ENCODE measurements at places on chromosomes 2 and 18.

GRCh38 chr2:85761512-85761944 lies 7.7 kb downstream of the ATOH8 start:
- DNase-seq = no peak

DNA sequence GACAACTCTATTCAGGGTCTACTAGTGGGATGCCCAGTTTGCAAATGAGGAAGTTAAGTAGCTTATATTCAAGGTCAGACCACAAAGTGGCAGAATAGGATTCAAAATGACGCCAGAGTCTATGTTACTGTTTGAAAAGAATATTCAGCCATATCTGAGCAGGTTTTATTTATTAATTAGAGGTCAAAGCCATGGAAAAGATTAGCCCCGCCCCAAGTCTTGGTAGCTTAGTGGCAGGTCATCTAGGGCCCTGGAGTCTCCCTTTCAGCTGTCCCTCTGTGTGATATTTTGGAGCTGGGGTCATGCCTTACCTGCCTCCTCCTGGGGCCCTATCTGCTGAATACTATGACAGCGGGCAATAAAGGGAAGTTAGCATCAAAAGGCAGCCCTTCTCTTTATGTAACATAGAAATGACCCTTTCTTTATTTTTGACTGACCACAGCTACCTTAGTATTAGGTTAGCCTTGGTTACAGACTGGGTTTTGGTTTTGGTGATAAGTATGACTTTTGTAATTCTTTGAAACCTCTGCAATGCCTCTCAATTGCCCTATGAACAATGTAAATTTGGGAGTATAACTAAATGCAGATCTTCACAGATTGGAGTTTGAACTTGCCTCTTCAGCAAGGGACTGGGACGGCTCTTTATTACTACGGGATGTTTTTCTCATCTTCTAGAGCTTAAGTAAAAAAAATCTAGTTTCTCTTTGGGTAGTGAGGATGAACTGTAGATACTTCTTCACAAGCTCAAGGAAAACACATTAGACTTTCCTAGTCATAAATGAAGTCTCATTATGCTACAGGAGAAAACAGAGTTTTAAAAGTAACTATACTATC lies 153.0 kb upstream of the ITGA4 start:
- no peak for DNase-seq

DNA sequence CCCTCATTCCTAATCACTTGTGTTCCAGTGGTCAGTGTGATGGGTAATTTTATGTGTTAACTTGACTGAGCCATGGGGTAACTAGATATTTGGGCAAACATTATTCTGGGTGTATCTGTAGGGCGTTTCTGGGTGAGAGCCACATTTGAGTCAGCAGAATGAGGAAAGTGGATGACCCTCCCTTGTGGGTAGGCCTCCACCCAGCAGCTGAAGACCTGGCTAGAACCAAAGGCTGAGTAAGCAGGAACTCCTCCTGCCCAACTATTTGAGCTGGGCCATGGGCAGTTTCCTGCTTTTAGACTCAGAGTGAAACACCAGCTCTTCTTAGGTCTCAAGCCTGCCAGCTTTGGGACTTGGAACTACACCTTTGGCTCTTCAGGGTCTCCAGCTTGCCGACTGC lies 141.8 kb downstream of the ACKR3 start:
- DNase-seq = no peak

- no peak for DNase-seq
These were observed at the start of gene CYP1B1 for GRCh38 chr2:38075507-38076151. Gene CYP1B1, minus strand, starts transcription at chr2:38076151. Its CDS starts 763 bp downstream, at chr2:38075388.

- no peak for DNase-seq
These were observed 296.1 kb downstream of the OSR1 start for GRCh38 chr2:19062370-19062769.

DNA sequence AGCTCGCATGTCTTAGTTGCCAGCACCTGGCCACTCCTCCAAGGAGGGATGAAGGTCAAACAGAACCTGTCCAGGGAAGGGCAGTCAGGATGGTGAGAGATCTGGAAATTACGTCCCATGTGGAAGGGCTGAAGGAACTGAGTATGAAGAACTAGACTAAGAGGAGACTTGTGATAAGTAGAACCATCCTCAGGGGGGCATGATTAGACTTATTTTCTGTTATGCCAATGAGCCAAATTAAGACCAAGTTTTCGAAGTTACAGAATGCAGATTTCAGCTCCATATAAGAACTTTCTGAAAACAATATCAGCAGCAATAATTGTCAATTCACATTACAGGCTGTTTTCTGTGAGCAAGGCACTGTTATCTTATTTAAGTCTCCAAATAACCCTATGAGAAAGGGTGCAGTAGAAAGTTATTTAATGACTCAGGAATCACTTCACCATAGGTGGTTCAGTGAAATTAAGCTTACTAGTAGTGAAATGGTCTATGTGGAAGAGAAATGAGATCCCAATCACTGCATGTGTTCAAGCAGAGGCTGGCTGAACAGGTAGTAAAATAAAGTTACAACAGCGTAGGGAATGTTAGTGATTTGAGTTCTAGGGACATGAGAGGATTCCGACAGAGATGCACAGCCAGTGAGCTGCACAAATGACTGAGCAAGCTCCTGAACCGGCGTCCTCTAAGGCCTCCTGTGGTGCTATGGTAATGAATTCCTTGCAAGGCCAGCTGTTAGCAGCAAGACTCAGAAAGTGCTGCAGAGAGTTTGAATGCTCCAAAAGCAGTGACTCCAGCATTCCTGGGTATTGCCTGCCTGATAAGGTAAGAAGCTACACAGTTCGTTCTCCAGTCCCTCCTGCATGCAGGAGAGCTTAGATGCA lies 4.5 kb upstream of the DYM start:
- no peak for DNase-seq

DNA sequence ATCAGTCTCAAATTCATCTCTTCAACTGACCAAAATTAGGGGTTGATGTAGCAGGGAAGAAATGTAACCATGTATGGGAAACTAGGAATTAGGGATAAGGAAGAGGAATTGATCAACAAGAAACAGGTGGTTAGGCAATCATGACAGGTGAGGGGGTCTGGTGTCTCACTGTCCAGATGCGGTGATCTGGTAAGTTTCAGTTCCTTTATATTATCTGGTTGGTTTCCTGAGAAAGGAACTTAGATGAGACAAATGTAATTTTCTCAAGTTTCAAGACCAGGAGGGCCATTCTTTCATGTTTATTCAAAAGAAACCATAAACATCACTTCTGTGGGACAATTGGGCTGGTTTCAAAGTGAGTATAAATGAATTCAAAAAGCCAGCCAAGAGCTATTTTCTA lies 306.2 kb upstream of the KCNJ3 start:
- no peak for DNase-seq

GRCh38 chr2:208594642-208595385 lies 188.2 kb downstream of the PTH2R start:
- no peak for DNase-seq

GRCh38 chr2:179051250-179051649 lies 1.3 kb upstream of the CCDC141 start:
- DNase-seq = no peak

DNA sequence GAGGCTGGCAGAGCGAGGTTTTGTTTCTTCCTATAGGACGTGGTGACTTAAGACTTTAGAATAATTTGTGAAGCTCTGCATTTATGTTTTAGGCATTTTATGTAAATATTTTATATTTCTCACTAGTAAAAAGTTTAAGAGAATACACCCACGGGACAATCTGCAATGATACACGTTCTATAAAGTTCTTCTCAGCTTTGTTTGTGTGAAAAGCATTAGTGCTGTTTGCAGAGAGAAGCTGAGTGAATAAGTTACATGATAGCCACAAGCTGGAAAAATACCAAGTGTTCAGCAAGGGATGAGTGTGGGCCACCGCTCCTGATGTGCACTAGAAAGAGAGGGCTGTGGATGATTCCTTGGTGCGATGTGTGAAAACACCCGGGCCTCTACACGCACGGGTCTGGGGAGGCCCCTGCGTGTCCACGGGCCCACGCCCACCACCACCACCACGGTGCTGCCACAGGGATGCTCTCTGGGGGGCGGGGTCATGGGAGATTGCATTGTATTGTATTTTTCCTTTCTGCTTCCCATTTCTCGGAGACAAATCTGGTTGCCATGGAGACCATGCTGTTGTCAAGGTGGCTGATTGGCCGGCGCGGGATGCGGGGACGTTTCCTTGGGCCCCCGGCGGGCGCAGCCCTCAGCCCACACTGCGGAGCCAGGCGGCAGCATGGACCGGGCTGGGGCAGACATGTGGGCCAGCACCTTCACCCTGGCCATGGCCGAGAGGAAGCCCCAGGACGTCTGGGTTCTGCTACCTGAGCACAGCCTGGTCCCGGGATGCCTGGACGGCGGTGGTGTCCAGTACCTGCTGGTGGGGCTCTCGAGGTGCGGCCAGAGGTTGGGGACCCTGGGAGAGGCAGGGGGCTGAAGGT lies at the start of gene RTP5:
TSS of gene RTP5 (plus strand) at position 643 of the 875 bp plus-strand sequence. CDS start at position 671, 28 bp downstream.
- DNase-seq = no peak

DNA sequence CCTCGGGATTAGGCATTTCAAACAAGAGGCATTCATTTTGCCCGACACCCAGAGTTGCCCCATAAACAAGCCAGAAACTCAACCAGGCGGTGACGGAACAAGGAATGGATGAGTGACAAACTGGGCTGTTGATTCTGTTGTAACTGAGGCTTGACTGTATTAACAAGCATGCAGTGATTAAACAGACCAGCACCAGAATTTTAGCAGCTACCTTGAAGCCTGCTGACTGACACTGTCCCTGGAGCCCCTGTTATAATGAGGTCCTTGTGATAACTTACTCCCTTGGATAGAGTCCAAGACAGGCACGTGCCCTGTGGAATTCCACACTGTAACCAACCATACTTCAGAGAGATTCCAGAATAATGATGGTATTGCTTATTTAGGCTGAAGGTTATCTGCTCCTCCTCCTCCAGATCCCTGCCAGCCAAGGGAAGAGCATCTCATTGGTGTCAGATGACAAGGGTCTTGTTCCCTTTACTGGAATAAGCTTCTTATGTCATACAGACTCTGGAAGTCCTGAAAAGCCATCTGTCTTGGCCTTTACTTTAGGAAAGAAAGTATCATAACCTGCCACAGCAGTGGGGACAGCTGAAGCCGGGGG lies 97.1 kb upstream of the RMDN2 start:
- DNase-seq = no peak

DNA sequence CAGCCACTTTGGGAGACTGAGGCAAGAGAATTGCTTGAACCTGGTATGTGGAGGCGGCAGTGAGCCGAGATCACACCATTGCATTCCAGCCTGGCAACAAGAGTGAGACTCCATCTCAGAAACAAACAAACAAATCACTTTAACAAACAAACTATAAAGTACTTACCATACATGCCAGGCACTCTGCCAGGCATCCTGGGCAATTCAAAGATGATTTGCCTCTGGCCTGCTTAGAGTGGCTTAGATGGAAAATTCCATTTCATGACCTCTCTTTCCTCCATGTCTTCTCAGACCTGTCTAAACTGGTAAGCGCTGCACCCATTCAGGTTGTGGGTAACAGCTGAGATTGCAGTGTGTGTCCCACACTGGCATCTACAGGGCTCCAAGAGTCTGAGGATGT lies 273.2 kb downstream of the BCL2 start:
- no peak for DNase-seq

- no peak for DNase-seq
These were observed 94.8 kb downstream of the EML6 start for GRCh38 chr2:54818226-54818625.

DNA sequence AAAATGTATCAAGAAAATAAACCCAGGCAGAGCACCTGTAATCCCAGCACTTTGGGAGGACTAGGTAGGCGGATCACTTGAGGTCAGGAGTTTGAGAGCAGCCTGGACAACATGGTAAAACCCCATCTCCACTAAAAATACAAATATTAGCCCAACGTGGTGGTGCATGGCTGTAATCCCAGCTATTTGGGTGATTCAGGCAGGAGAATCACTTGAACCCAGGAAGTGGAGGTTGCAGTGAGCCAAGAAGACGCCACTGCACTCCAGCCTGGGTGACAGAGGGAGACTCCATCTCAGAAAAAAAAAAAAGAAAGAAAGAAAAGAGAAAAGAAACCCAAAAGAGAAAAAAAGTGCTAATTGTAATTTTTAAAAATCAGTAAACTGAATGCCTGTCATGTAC lies 41.4 kb downstream of the DDX18 start:
- DNase-seq = no peak

DNA sequence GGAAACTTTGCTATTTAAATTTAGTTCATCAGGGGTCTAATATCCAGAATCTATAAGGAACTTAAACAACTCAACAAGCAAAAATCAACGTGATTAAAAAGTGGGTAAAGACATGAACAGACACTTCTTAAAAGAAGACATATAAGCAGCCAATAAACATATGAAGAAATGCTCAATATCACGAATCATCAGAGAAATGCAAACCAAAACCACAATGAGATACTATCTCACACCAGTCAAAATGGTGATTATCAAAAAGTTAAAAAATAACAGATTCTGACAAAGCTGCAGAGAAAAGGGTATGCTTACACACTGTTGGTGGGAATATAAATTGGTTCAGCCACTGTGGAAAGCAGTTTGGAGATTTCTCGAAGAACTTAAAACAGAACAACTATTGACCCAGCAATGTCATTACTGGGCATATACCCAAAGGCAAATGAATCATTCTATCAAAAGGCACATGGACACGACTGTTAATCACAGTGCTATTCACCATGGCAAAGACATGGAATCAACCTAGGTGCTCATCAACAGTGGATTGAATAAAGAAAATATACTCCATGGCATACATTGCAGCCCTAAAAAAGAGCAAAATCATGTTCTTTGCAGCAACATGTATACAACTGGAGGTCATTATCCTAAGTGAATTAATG lies 189.9 kb downstream of the SLC4A10 start:
- no peak for DNase-seq

DNA sequence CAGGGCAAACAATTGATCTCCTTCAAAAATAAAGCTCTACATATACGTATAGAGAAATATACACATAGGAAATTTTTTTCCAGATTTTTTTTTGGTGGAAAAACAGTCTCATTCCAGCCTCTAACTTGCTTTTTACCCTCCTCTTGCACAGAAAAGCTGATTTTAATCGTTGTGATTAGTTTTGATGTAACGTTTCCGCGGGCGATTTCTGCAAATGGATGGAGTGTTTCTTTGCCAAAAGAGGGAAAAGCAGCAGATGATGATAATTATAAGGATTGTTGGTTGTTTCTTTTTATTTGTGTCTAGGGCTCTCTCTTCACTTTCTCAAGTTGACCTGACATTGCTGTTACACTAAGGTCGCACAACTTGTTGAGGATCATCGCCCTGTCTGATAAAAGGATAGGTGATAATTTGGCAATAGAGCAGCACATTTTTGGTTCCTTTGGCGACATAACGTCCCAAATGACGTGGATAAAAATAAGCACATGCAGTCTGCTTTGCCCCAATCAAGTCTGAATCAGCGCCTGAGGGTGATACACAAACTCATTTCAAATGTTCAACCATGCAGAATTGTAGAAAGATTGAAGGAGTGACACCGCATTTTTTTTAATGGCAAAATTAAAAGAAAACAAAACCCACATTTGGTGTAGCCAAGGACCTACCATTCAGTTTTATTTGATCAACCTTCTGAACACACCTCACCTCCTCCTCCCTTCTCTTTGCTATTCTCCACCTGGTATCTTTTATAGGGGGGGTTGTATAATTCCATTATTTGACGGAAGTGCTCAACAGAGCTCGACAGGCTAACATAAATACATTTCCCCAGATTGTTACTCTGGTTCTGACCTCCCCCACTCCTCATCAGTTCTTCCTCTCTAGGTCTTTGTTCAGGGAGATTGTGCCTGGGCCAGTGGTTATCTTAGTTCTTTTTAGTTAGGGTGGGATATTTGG lies 109.6 kb upstream of the KCTD1 start:
- DNase-seq = no peak

Measured in stimulated activated CD4-positive, alpha-beta T cell treated with anti-CD3 and anti-CD28 coated beads, Interleukin-15, amount 100 ng/mL, for 1 hour (primary cell).